ENCODE measurements at places on chromosomes 7 and 10.

DNA sequence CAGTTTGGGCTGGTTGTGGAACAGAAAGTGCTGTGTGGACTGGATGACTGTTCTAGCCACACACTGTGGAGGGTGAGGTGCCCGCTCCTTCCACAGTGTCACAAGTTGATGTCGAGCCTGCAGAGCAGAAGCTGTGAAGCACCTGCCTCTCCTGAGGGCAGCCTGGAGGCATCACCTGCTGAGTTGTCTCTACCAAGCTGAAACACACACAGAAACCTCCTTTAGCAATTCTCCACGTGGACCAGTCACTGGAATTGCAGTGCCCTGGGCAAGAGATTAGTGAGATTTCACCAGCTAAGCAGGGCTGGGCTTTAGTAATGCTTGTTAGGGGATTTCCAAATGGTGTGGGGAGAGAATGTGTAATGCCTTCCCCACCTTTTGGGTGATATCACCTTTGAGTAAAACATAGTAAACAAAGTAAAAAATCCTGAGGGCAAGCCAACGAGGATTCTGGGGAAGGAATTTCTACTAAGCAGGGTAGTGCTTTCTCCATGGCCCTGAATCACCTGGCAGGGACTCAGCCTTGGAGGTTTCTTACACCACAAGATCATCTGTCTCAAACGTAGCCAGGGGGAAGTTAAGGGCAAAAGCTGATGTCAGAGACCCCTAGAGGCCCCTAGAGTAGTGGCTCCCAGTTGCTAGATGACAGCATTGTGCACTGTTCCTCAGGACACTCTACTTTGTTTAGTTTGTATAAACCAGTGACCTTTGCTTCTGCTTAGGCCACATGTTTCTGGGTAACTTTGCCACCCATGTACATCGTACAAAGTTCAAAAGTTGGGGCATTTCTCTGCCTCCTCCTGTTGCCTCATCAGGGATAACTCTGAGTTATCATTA is 233.1 kb upstream of the IGFBP3 start:
- no peak for DNase-seq

GRCh38 chr7:148395352-148395811 is 195.2 kb upstream of the C7orf33 start:
- DNase-seq: no peak

- no peak for DNase-seq
Observed at GRCh38 chr7:101216001-101216859, 1.2 kb downstream of the PLOD3 start.

- no peak for DNase-seq
Observed at GRCh38 chr7:103009466-103010185, 65.0 kb downstream of the FBXL13 start.

DNA sequence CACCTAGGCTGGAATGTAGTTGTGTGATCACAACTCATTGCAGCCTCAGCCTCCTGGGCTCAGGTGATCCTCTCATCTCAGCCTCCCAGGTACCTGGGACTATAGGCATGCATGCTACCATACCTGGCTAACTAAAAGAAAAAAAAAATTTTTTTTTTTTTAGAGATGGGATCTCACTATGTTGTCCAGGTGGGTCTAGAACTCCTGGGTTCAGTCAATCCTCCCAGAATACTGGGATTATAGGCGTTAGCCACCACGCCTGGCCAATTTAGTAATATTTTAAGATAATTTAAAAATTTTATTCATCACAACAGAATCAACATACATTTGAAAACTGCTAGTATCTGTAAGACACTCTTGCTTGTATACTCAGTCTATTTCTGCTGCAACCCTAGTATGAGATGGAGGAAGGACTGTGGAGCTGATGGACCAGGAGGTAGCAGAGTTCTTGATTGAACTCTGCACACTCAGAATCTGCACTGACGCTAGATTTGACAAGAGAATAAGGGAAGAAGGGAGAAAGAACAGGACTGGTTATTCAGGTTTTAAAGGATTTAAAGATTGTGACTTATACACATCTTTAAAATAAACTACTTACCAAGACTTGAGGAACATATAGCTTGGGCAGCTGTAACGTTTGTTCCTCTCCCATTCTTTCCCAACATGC is 57.6 kb downstream of the VCL start:
- no peak for DNase-seq

DNA sequence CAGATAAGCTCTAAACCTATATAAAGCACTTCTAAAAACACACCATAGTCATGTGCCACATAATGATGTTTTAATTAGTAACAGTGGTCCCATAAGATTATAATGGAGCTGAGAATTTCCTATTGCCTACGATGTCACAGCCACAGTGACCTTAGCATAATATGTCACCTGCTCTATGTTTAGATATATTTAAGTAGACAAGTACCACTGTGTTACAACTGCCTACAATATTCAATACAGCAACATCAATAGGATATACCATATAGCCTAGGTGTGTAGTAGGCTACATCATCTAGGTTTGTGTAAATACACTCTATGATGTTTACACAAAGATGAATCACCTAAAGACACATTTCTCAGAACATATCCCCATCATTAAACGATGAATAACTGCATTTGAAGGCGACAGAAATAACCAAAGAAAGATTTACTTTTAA is 24.5 kb downstream of the GPR22 start:
- no peak for DNase-seq

DNA sequence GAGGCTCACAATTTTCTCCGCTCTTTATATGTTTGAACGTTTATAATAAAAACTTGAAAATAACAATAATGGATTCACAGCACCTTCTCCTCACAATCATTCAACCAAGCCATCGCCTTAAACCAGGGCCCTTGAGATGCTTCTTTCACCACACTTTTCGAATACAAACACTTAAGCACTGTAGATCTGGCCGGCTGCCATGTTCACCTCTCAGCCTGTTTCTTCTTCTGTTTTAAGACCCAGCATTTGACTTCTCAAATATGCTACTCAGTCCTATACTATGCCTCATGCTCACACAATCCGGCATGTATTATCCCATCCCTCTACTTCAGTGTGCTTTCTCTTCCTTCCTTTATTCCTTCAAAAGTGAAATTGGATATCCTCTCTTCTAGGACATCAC is 280.6 kb downstream of the TFEC start:
- DNase-seq: no peak

GRCh38 chr10:67022099-67022498 is 96.3 kb downstream of the LRRTM3 start:
- DNase-seq: no peak

- DNase-seq: no peak
Observed at GRCh38 chr7:94182066-94182465, 177.9 kb upstream of the BET1 start.

DNA sequence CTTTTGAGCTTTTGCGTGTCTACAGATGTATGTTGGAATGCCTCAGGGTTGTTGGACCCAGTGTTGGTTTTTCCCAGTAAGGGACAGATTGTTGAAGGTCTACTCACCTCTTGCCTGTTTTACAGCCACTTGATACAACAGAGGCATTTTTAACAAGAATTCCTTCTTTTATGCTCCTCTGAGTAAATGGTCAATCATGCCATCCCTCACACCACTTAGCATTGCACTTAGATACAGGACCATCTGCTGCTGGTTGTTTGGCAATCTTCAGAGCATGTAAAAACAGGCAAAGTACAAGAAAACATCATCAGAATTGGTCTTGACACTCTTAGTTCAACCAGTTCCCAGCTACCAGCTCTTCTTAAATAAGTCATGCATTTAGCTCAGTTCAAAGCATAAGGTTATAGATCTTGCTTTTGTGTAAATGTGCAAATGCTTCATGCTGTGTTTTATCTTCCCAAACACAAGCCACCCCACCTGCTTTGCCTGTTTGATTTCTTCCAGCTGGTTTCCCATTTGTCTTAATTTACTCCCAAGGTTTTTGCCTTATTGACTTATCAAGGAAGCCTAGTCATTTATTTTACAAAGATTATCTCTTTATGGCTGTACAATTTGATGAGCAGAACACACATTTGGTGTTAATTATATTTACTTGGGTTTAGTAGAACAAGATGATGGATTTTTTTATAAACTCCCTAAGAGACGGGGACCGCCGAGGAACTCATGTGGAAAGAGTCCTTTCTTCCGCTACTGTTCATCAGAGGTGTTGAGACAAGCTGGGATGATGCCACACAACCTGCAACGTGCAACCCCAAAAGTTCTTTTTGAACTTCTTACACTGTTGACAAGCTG is 136.6 kb downstream of the AHR start:
- DNase-seq: no peak

- no peak for DNase-seq
Observed at GRCh38 chr7:77197141-77197540, 2.5 kb downstream of the FGL2 start.

DNA sequence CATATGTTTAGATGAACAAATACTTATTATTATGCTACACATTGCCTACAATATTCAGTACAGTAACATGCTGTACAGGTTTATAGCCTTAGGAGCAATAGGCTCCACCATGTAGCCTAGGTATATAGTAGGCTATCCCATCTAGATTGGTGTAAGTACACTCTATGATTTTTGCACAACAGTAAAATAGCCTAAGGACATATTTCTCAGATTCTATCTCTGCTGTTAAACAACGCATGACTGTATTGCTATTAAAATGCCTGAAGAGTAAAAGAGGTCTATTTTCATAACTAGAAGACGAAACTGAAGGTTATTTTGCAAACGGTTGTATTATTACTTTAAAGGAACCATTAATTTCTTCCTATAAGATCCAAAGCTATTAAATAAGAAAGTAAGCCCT is 88.3 kb downstream of the SEMA3A start:
- no peak for DNase-seq

- DNase-seq: no peak
Observed at GRCh38 chr7:69714886-69715576, 116.8 kb downstream of the AUTS2 start.

- DNase-seq: no peak
Observed at GRCh38 chr7:110573862-110574528, 516.9 kb upstream of the LRRN3 start.

- DNase-seq: no peak
Observed at GRCh38 chr10:27826369-27826768, 80.8 kb upstream of the MKX start.

GRCh38 chr7:44134943-44135628 is 6.0 kb downstream of the MYL7 start:
- DNase-seq: no peak

DNA sequence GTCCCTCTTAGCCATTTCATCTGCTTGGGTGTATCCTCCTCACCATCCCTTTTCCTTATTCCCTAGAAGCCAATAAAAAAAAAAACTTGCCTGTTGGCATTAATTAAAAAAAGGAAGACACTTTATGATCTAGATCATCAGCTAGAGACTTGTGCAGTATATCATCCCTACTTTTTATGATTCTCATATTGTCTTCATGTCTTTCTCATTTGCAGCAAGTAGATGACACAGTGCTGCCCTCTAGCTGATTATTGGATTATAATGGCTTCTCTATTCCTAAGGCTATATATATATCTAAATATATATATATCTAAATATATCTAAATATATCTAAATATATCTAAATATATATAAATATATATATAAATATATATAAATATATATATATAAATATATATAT is 272.4 kb upstream of the LRGUK start:
- DNase-seq: no peak

DNA sequence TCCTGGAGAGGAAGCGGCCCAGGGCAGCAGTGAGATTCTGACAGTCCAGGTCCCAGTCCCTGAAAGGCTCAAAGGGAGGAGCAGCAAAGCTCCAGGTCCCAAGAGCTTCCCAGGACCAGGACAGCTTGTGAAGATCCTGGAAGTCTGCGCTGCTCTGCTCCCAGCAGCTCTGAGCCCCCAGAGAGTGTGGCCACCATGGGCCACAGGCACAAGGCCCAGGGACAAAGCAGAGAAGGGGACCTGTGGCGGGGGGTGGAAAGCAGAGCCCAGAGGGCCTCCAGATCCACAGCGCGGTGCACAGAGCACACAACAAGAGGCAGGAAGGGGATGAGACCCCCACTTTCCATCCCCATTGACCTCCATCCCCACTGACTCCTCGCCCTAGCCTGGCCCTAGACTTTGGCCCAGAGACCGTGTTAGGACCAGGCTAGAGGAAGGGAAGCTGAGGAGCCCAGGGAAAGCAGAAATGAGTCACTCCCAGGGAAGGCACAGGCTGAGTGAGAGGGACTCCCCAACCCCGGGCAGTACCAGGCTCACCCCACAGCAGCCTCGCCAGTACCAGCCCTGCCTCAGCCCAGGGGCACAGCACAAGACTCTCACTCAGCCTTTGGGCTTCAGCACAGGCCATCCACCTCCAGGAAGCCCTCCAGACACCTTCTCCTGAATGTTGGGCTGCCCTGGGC is 75.5 kb downstream of the GRID1 start:
- DNase-seq: no peak

GRCh38 chr10:10055656-10056442 is 961.8 kb upstream of the CELF2 start:
- DNase-seq: no peak

- DNase-seq: no peak
Observed at GRCh38 chr7:158289761-158290523, 297.7 kb downstream of the PTPRN2 start.

- DNase-seq: no peak
Observed at GRCh38 chr10:52481986-52482555, 168.0 kb downstream of the DKK1 start.

DNA sequence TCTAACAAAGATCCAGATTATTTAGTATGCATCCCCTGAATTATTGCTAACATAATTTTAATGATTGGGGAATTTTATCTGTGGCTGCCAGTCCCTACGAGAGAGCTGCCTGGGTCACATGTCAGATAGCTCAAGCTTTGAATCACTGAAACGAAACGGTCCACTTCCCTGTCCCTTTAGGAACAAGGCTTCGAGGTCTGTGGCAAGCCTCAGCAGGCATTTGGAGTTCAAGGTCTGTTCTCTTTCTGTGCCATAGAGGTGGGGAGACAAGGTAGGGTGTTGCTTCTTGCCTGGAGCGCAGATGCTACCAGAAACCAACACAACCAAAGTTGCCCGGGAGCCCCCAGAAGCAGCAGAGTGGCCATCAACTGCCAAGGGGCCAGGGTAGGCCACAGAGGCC is 13.9 kb upstream of the SH2D4B start:
- DNase-seq: no peak

- no peak for DNase-seq
Observed at GRCh38 chr10:77305650-77306632, 331.7 kb downstream of the KCNMA1 start.

DNA sequence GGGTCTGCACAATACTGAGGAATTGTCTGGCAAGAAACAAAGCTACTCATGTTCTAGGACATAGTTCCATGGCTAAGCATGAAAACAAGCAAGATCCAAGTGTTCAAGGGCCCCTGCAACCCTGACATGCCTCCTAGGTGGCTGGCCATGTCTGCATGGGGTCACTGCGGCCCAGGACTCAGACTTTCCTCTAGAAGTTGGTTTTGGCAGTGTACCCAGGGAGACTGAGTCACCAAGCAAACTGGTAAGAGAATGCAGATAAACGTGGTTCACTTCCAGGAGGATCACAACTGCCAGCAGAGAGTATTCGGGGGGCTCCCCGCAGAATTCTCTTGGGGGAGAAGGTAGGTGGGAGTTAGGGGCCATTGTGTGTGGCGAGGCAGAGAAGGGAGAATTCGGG is 7.4 kb upstream of the PFKFB3 start:
- DNase-seq: no peak

- no peak for DNase-seq
Observed at GRCh38 chr7:101835136-101835535, 17.7 kb downstream of the CUX1 start.

- no peak for DNase-seq
Observed at GRCh38 chr7:83347945-83348444, 185.3 kb upstream of the PCLO start.

All from activated gamma-delta T cell treated with anti-CD3 and anti-CD28 coated beads, Interleukin-2, amount 50 U/mL, for 16 hours (primary cell).